Activated CD8-positive, alpha-beta memory T cell treated with anti-CD3 and anti-CD28 coated beads for 48 hours (primary cell): ENCODE measurements at places on chromosomes 6 and 20.

DNA sequence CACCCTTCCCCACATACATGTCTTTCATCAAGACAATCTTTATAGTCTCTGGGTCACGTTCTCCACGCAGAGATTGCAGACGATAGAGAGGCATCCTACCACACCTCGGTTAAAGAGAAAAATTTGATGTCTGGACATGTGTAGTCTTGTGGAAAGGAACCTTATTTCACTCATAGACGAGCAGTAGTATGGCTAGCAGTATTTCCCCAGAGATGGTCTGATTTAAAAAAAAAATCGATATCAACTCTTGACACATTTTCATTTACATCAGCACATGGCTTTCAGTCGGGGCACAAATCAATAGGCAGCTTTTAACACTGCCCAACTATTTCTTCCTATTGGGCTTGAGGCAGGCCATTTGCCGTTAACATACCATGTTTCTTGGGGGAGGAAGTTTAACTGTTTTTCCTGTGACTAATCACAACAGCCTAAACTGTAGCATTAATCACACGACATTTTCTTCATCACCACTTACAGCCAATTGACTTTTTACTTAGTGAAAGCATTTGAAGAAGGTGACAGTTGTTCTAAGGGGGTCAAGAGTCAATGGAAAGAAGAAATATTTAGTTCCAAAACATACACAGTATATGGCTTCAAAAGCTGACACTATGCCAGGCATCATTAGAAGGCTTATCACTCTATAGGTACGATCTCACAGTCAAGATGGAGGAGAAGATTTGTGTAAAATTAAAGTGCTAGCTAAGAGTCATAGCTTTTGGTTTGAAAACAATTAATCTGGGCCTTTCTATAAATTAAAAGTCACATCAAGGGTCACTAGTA, 129.5 kb upstream of the HDAC2 start:
- no peak for DNase-seq

DNA sequence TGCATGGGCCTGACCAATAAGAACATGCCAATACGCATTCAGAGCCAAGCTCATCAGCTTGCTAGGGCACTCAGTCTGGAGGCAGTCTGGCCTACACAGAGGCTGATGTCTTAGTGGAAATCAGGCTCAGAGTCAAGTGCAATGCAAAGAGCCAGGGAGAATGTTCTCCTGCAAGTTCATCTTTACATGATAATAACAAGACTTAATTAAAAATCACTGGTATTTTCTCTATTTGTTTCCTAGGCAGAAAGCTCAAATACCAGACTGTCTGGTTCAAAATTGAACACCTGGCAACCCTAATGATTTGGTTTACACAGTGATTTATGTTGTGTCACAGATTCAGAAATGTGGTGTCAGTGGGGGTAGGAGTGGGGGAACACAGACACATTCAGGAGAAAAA, 689.3 kb upstream of the FLRT3 start:
- no peak for DNase-seq

DNA sequence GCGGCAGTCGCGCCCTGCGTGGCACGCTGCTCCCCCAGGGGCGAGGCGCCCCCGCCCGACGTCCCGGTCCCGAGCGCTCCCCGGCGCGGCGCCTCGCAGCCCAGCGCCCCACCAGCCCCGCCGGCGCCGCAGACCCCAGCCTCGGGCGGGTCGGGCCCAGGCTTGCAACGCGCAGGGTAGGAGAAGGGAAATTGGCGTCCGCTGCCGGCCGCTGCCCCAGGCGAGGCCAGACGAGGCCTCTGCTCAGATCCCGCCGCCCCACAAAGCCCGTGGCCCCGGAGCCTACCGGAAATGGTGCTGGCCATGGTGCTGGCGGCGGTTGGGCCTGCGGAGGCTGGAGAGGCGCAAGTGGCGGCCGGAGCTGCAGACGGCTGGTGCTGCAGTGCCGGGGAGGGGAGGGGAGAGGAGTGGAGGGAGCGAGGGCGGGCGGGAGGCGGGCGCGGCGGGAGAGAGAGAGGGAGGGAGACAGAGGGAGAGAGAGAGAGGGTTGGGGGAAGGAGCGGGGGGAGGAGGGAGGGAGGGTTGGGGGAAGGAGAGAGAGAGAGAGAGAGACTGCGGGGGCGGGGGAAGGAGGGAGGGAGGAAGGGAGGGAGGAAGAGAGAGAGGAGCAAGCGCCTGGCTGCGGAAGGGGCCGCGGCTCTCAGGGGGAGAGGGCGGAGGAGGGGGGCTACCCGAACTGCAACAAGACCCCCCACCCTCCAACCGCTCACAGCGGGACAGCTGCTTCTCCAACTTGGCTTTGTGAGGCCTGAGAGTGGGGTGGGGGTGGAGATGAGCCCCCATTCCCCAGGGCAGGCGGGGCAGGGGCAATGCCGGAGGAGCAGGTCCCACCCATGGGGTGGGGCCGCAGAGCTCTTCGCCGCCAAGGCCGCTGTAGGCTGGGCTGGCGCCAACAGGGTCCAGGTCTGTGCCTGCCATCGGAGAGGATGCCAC, at the start of gene STMN3:
Gene STMN3, minus strand, starts transcription at position 384 of the 933 bp plus-strand sequence. Its CDS starts 79 bp downstream, at position 305.
- DNase-seq, result no peak

DNA sequence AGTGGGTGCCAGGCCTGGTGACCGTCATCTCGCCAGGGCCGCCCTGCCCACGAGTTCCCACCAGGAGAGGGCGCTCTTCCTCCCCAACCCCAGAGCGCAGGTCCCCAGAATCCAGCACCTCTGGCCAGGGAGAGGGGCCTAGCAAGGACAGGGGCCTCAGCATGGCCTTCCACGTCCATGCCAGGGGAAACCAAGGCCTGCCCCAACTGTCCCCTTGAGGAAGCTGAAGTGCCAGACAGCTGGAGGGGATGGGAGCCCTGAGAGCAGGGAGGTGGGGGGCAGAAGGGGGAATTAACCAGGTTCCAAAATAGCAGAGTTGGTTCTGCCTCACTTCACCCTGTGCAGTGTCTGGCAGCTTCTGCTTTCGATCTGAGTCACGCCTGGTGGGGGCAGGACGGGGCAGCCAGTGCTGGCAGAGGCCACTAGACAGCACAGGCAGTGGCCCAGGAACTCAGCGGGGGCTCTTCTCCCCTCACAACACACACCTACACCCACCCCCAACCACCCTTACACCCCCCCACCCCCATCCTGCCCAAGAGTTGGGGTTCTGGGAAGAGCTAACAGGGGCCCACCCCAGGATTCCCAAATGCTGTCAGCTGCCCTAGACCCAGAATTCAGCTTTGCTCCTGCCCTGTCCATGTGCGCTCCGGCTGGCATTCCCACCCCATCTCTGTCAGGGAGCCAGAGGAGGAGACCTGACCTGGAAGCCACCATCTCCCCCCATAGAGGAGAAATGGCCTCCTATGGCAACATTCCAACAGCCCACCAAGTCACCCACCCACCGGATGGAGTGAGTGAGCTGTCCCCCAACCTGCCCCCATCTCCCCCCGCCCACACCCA, 29.2 kb downstream of the TFEB start:
- peak; percentile 49 for DNase-seq

DNA sequence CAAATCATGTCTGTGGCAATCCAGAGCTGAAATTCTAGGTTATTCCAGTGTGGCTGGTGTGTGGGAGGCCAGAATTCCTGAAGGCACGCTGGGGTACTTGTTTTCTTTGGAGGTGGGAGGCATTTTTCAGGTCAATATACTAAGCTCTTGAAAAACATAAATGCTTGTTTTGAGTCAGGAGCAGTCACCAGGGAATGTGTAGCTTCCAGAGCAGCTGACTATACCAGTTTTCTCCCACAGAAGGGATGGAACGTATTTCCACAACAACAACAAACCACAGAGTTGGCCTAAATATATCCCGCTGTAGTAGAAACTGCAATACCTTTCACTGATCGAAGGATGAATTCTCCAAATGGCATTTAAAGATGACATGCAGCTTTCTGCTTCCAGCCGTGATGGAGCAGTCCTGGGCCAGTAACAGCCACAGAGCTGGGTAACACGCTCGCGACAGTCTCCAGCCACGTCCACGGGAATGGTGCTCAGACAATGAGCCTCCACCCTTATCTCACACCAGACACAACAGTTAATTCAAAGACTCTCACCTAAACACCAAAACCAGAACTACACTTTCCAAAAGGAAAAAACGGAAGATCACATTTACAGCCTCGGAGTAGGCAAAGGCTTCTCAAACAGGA, 23.2 kb downstream of the CHRNA4 start:
- no peak for DNase-seq

DNA sequence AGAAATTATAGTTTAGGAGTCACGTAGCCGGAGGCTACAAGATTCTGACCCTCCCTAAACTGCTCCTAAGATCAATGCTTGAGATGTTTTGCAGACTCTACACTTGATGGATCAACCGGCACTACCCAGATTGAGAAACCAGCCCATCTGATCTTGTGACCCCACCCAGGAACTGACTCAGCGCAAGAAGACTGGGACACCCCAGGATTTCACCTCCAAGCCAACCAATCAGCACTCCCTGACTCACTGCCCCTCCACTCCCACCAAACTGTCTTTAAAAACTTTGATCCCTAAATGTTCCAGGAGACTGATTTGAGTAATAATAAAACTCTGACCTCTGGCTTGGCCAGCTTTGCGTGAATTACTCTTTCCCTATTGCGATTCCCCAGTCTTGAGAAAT, 99.8 kb downstream of the OPRM1 start:
- no peak for DNase-seq

GRCh38 chr6:133991096-133991593, 38.1 kb downstream of the TBPL1 start:
- DNase-seq, result no peak

DNA sequence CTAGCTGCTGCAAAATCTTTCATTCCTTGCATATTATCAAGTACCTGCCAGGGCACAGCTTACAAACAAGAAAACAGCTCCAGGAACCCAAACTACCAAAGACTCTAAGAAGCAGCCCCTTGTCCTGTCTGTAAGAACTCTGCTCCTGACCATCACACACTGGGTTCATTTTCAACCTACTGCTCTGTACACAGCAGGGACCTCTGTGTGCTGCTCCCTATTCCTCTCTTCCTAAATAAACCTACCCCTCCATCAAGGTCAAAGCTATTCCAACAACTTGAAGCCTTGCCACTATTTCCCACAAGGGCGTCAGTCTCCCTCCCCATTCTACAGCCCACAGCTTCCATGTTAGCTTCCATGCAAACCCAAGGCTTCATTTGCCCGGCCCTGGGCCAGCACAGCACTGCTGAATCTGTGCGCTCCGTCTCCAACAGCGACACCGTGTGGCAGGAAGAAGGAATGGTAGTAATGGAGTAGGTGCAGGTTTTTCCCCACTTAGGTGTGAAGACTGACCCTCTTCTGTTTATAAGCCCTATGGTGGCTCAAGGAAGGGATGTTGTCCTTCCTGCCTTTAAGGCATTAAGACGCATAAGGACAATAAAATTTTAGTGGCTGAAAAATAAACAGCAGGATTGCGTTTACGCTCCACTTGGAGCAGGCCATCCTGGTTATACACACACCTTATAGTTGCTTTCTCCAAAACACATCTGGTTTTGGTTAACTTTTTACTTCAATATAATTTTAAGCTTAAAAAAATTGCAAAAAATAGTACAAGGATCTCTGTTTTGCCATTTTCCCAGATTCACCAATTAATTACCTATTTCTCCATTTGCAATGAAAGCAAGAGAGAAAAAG, 115.2 kb upstream of the NXT1 start:
- no peak for DNase-seq

DNA sequence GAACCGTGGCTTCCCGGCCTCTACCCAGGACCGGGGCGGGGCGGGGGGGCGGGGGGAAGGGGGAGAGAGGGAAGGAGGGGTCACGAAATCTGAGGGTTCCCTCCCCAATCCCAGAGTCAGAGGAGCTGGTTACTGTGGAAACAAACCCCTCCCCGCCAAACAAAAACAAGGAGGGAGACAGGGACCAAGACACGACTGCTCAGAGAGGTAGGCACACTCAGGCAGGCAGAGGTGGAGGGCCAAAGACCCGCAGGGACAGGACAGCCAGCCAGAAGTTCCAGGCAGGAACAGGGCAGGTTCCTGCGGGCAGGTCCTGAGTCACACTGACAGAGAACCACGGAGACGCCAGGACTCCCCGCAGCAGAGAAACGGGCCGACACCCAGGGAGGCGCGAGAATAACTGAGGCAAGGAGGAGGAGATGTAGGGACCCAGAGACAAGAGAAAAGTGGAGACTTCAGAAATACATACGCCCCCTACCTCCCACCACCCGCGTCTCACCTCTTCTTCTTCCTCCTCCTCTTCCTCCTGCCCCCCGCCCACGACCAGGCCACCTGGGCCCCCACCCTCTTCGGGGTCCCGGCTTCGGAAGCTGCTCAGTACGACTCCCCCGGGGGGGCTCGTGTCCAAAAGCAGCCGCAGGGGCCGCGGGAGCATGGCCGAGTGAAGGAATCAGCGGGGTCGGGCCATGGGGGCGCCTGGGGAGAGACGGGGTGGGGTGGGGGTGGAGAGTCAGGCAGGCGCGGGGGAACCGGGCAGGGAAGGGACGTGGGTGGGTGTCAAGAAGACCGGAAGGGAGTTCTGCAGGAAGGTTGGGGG, 578 bp downstream of the RGL2 start:
- no peak for DNase-seq

GRCh38 chr6:151493161-151493803, 535 bp upstream of the CCDC170 start:
- no peak for DNase-seq

DNA sequence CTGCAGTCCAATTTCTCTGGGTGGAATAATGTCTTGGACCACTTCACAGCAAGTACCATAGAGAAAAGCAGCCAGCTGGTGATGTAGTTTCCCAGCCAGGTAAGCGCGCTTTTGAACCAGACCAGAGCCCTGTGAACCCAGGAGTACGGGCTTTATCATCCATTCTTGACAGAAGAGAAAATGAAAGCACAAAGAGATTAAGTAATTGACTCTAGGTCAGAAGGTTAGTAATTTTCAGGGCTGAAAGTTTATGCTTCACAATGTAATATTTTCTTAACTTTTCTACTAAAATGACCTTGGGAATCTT, 7.1 kb upstream of the UST start:
- no peak for DNase-seq

GRCh38 chr6:83514866-83515466, 2.6 kb downstream of the PRSS35 start:
- DNase-seq, result no peak

DNA sequence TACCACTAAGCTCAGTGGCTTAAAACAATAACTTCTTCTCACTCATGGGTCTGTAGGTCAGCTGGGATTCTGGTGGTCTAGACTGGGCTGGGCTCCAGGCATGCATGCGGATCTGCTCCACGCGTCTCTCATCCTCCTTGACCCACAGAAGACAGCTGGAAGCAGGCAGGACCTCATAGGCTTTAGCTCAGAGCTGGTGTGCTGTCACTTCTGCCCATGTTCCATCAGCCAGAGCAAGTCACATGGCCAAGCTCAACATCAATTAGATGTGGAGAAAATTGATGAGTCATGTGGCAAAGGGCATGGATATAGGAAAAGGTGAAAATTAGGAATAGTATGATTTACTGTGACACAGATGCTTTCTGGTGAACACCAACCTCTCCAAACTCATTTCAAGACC, 57.4 kb upstream of the PSMF1 start:
- DNase-seq, result no peak

- DNase-seq, result no peak
Observed at GRCh38 chr6:110217266-110217665, 37.0 kb downstream of the CDC40 start.

DNA sequence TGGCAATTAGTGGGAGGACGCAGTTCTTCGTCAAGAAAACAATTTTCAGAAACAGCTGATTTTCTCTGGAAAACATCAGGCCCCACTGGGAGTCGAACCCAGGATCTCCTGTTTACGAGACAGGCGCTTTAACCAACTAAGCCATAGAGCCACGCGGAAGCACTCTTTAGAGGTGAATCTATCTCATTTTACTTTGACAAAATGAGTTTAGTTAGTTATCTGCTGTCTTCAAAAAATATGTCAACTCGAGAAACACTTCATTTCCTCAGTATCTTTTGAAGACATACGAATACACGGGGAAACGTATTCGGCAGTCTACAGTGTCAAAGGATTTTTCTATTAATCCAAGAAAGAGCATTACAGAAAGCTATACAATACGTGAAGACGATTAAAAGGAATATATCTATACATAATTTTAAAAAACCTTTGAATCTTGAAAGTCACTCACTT, 26.7 kb downstream of the GPX6 start:
- no peak for DNase-seq
